ENCODE measurements at places on chromosomes 6 and 20.

- no peak for DNase-seq
These were observed 92.8 kb upstream of the SASH1 start for GRCh38 chr6:148249679-148250375.

GRCh38 chr6:44980841-44981240, 347.3 kb upstream of the RUNX2 start:
- DNase-seq: no peak

DNA sequence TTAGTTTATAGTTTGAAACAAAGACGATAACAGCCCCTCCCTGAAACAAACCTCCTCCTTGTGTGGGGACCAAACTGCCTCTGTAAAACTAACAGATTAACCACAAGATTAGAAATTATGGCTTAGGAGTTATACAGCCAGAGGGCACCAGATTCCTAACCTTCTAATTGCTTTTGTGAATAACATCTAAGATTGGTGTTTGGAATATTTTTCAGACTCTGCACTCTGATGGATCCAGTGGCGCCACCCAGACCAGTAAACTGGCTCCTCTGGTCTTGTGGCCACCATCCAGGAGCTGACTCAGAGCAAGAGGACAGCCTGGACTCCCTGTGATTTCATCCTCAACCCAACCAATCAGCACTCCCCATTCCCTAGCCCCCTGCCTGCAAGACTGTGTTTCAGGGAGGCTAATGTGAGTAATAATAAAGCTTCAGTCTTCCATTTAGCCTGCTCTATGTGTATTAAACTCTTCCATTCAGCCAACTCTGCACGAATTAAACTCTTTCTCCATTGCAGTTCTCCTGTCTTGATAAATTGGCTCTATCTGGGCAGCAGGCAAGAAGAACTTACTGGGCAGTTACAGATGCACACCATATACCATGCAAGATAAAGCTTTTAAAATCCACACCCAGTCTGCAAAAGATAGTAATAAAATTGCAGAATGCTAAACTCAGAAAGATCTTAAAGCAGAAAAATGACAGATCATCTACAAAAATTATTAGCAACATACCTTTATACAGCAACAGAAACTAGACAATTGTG, 58.5 kb upstream of the SLC22A16 start:
- DNase-seq: no peak

- no peak for DNase-seq
These were observed 178.3 kb upstream of the FOXA2 start for GRCh38 chr20:22762576-22763256.
